ENCODE measurements at places on chromosomes 16 and 17. TPM values are rescaled to one million over a fixed set of nuclear protein-coding genes. Genes with fewer than 3 reads are reported as not detected.

The SLC52A1 gene
- total RNA-seq, result not detected

The KCNJ16 gene
- total RNA-seq, result not detected

GRCh38 chr16:27597361-27597760, 47.4 kb downstream of the KATNIP start:
- DNase-seq, result no peak

DNA sequence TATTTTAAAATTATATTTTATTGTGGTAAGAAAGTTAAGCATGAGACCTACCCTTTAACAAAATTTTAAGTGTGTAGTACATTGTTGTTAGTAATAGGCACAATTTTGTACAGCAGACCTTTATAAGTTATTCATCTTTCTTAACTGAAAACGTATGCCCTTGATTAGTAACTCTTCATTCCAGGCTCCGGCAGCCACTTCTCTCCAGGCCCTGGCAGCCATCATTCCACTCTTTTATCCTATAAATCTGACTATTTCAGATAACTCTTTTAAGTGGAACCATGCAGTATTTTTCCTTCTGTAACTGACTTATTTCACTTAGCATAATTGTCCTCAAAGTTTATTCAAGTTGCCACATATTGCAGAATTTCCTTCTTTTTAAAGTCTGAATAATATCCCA, 348.2 kb downstream of the CDH11 start:
- DNase-seq, result no peak

DNA sequence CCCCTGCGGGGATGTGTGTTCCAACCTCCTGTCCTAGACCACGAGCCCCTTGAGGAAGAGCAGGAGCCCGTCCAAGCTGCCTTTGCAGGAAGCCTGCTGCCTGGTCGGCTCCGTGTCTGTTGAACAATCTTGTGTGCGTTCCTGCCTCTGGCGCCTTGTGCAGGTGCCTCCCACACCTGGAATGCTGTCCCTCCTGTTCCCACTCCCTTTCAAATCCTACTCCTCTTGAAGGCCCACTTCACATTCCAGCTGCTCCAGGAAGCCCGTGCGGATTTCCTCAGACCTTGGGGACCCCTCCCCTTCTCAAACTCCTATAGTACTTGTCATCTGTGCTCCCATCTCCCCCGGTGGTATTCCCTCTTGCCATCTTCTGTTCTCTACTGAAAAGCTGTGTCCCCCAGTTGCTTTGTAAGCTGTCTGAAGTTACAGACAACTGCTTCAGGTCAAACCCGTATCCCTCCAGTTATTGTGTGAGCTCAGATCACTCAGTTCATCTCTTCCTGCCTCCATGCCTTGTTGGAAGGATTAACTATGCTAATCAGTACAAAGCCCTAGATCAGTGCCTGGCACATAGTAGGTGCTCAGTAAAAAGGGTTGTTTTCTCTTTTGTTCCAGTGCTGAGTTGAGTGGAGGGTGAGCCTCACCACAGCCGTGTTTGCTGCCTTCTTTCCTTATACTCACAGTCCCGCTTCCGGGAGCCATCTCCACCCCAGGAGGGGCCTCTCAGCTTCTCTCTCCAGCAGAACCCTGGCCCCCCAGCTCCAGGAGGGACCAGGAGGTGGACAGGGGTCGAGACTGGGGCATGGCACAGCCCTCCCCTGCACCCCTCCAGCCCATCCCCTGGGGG, 241.8 kb upstream of the CIBAR2 start:
- no peak for DNase-seq

The EFNB3 gene
- total RNA-seq, result 0.11 TPM

The PYDC1 gene
- not detected for total RNA-seq

GRCh38 chr16:79164388-79164995, 436.0 kb downstream of the MAF start:
- no peak for DNase-seq

- DNase-seq, result peak; percentile 65
These were observed 11.6 kb downstream of the MYBBP1A start for GRCh38 chr17:4543557-4544026.

DNA sequence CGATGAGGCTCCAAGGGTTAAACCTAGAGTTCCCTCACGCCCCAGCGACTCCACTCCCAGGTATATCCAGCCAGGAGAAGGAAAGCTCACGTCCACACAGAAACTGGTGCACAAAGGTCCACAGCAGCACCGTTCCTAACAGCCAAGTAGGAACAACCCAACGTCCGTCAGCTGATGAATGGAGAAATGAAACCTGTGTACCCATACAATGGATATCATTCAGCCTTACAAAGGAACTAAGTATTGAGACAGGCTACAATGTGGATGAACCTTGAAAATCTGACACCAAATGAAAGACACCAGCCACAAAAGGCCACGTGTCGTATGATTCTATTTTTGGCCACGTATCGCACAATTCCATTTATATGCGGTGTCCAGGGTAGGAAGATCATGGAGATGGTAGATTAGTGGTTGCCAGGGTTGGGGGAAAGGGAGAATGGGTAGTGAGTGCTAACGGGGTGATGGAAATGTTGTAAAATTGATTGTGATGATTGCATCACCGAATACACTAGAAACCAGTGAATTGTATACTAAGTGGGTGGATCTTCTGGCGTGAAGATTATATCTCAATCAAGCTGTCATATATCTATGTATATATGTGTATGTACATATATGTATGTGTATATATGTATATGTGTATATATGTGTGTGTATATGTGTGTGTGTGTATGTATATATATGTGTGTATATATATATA, 30.1 kb downstream of the NLRC3 start:
- DNase-seq, result no peak

DNA sequence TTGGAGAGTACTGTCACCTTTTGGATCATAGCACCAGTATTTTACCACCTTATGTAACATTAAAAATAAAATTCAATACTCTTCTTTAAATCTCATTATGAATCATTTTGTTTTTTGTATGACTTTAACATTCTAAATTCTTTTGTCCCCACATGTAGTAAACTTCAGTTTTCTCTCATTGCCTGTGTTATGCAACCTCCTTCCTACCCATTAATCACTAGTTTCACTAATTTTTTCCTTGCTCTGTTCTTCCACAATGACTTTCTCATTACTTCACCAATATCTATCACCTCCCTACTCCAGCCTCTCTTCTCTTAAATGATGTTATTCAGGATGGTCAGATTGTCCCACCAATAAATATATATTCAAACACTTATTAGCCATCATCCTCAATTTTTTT, 68.7 kb downstream of the TTC19 start:
- DNase-seq, result no peak

- DNase-seq, result no peak
These were observed 52.6 kb downstream of the MAP2K6 start for GRCh38 chr17:69466905-69467667.

DNA sequence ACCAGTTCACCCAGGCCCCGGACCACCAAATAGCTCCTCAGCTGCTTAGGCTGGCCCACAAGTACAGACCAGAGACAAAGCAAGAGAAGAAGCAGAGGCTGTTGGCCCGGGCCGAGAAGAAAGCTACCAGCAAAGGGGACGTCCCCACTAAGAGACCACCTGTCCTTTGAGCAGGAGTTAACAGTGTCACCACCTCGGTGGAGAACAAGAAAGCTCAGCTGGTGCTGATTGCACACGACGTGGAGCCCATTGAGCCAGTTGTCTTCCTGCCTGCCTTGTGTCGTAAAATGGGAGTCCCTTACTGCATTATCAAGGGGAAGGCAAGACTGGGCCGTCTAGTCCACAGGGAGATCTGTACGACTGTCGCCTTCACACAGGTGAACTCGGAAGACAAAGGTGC, 15.4 kb downstream of the FOXF1 start:
- DNase-seq, result no peak

- DNase-seq, result no peak
These were observed 24.9 kb upstream of the RHBDL3 start for GRCh38 chr17:32240750-32241149.

DNA sequence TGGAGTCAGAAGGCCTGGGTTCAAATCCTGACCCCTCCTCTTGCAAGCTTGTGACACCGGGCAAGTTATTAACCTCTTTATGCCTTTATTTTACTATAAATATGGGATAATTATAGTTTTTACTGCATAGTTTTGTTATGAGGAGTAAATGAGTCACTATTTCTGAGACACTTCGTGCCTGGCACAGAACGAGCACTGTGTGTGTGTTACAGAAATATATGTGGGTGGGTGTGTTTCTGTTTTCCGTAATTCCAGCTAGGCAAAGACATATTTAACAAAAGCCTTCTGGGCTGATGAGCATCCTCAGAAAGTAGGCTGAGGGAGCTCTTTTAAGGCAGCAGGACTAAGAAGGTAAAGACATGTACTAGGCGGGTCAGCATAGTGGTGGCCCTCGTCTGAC, 417.9 kb downstream of the MAF start:
- DNase-seq, result no peak

- no peak for DNase-seq
These were observed 19.6 kb downstream of the AKAP1 start for GRCh38 chr17:57104461-57105175.

GRCh38 chr17:74274709-74275340, 791 bp downstream of the DNAI2 start:
- DNase-seq, result no peak

- no peak for DNase-seq
These were observed at the start of gene MC1R for GRCh38 chr16:89918453-89919347. Gene MC1R (plus strand): TSS chr16:89918862. CDS start chr16:89919259, 397 bp downstream.

DNA sequence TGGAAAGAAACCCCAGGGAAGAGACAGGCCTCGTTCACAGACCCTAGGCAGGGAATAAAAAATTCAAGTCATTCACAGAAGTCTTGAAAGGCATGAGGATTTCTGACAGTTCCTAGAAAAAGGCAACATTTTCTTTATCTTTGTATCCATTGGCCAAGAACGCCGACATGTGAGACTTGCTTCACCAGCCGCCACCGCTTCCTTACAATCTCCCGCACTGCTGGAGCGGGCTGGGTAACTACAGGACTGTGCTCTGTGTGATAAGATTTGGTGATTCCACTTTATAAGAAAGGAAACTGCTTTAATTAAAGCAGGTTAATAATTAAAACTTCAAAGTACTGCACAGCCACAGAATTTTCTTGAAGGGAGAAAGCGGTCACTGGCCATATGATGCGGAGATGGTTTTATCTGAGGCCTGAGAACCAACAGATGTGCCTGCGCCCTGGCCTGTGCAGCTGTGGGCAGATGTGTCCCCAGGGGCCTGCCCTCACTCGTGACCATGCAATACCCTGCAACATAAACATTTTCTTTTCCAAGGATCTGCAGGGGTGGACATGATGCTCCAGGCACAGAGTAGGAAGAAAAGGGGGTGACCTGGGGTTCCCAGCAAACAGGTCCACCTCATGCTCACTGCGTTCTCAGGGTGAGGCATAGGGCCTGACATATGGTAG, 13.0 kb upstream of the LGALS3BP start:
- DNase-seq, result no peak

DNA sequence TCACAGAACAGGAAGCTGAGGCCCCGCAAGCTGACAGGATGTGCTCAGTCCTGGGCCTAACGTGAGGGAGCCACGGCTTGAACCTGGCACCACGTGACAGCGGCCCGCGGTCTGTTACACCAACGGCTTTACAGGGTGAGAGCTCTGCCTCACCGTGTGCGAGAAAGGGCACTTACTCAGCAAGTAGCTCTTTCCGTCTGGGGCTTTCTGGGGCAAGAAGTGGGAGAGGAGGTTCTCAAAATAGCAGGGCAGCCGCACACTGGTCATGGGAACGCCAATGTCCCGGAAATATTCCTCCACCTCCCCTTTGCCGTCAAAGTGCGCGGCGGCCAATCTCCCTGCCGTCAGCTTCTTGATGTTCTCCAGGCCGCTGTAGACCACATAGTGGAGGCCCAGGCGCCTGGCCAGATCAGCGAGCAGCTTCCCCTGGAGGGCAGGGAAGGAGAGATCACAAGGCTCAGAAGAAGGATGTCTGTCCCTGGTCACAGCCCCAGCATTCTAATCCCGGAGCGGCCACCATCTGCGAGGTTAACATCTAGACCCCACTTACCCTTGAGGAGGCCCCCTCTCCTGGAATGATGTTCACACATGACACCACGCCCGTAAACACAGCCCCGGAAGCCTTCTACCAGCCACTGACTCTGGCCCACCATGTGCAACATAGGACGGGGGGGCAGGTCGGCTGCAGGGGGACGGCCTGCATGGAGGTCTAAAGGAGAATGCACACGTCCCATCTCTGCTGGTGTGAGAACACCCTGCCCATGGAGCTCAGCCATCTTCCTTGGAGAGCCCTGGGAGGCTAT, 8.2 kb downstream of the NMRAL1 start:
- DNase-seq, result peak; percentile 84

The BEAN1 gene
- total RNA-seq, result 2.4 TPM

DNA sequence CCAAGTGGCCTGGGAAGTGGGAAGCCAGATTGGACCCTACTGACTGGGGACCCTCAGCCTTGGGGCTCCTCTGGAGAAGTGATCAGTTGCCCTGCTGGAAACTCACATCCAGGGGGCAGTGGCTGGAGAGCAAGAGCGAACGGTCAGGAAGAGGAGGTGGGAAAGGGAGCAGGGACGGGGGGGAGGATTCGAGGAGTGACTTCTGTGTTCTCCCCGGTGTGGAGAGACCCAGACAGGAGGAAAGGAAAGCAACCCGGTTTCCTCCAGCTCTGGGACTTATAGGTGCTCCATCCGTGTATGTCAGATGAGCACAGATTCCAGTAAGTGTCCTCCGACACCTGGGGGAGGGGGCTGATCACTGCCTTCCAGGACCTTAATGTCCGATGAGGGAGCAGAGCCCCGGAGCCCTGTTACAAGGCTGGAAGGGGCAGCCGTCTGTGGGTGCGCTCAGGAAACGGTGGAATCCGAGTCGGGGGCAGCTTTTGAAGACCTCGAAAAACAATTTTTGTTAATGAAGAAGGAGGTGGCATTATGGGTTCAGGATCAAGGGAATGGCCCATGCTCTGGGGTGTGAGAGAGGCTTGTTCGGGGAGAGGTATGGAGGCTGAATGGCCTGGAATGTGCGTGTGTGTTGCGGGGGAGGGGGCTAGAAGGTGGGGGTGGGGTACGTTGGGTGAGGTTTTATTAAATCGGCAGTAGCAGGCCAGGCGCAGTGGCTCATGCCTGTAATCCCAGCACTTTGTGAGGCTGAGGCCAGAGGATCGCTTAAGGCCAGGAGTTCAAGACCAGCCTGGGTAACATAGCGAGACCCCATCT, 34.8 kb upstream of the NDRG4 start:
- DNase-seq, result no peak

- DNase-seq, result no peak
These were observed 61.2 kb downstream of the CLEC16A start for GRCh38 chr16:11005611-11005975.

- DNase-seq, result peak; percentile 84
These were observed 98.3 kb downstream of the PITPNC1 start for GRCh38 chr17:67475161-67475937.

GRCh38 chr17:65679165-65679845, 117.9 kb upstream of the AXIN2 start:
- no peak for DNase-seq

- no peak for DNase-seq
These were observed 1643.5 kb downstream of the TP53TG3F start for GRCh38 chr16:35102780-35103403.

The ABCC11 gene
- total RNA-seq, result not detected

The HOXB1 gene
- not detected for total RNA-seq

- no peak for DNase-seq
These were observed 264.7 kb downstream of the PARN start for GRCh38 chr16:14365200-14365851.

GRCh38 chr16:2121853-2122252, 13.8 kb downstream of the PKD1 start:
- no peak for DNase-seq

Measured in Right ventricle myocardium inferior (tissue), 1 donor.